NCI-H1048 (cell line): ENCODE measurements at places on chromosomes 1 and 21.

GRCh38 chr1:163399976-163400601 is 78.3 kb downstream of the NUF2 start:
- no peak for DNase-seq

GRCh38 chr1:28036431-28036830 is 52.0 kb downstream of the EYA3 start:
- DNase-seq = no peak

DNA sequence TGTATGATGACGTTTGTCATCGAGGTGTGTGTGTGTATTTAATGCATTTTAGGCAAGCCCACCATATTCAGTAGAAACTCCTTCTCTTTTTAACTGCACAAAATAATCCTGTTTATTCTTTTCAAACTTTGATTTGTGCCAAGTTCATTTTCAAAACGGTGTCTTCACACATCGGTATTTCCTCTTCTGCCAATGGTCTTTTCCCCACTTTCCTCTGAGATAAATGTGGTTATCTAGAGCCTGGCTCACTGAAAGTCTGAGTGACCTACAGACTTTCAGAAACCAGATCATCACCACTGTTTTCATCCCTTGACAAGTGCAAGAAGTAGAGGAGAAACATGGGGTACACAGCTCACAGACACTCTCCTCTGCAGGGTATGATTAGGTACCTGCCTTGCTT is 69.4 kb downstream of the GPATCH2 start:
- no peak for DNase-seq

GRCh38 chr21:38268864-38269575 is 12.2 kb downstream of the KCNJ15 start:
- no peak for DNase-seq

DNA sequence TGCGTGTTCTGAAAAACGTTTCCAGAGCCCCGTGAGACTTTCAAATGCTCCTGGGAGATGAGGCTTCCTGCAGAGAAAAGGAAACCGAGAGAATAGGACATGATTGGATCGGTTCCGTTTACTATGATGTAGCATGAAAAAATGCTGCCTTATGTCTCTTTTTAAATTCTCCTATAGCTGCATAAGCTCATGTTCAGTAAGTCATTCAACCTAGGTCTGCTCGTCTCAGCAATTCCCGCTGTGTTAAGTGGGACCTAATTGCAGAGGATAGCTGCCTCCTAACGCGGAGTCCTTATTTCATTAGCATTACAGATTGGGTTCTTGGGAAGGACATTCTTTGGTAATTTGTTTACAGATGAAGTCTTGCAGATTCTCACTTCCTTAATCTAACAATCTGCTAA is 165.3 kb downstream of the GALNT2 start:
- DNase-seq = no peak

DNA sequence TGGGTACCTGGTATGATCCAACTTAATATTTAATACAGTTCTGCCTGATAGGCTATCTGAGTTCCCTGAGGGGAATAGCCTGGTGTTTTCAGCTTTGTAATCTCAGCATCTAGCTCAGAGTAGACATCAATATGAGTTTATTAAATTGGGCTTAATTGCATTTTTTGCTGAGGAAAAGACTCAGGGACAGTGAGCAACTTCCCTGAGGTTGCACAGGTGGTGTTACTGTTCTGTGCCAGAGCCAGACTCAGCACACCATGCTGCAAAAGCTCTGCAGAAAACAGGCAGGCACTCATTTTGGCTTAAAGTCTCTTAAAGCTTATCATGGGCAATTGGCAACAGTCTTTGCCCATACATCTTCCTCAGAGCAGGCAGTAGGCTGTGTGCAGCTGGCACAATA is 90.5 kb upstream of the JUN start:
- no peak for DNase-seq

DNA sequence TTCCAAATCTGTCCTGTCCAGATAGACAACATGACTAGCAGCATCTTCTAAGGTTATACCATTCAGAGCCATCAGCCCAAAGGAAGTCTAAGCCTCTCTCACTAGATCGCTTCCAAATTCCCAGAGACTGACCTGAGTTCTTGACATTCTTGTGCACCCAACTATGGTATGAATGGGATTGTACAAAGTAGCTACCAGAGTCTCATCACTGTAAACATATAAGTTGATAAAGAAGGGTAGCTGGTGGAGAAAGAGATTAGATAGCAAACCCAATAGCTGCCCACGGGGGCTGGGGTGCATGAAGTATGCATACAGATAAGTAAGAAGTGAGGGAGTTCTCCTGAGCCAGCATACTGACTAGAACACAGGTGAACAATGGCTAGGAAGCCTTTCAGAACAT is 180.0 kb downstream of the PLPP3 start:
- DNase-seq = no peak

DNA sequence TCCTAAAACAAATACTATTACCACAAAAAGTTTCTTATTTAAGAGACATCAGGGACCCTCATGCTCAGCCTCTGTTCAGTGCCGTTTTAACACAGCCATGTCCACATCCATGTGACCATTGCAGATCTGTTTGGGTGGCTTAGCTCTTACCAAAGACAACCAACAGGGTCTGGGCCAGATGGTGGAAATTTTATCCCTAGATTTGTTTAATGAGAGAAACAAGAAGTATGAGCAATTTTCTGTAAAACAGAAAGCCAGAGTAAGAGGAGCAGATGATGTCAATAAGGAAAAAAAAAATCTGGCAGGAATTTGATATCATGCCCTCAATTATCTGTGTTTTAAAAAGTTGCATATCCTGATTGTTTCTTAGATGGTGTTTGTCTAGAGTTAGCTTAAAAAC is 299.9 kb downstream of the TM2D1 start:
- no peak for DNase-seq

DNA sequence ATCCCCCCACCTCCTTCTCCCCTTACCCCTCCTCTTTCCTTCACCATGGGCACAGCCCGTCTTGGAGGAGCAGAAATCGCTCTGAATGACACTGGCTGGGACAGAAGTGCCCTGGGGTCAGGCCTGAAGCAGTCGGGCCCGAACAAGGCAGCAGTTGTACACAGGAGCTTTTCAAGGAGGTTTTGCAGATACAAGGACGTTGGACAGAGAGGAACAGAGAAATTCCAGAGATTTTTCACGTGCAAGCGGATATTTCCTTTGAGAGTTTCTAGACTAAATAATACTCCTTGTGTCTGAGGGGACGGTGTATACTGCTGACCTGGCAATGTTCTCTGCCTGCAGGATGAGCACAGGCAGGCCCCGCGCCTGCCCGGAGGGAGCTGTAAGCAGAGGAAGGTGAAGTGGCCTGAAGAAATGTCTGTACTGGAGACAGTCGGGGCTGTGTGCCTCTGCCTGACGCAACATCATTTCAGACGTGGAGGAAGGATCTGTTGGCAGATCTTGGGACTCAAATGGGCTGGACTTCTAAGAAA is 95.3 kb upstream of the SLC25A33 start:
- DNase-seq = no peak

- no peak for DNase-seq
Observed at GRCh38 chr1:2105781-2106524, 55.7 kb downstream of the PRKCZ start.

- DNase-seq = no peak
Observed at GRCh38 chr1:109929170-109929569, 18.5 kb downstream of the CSF1 start.

DNA sequence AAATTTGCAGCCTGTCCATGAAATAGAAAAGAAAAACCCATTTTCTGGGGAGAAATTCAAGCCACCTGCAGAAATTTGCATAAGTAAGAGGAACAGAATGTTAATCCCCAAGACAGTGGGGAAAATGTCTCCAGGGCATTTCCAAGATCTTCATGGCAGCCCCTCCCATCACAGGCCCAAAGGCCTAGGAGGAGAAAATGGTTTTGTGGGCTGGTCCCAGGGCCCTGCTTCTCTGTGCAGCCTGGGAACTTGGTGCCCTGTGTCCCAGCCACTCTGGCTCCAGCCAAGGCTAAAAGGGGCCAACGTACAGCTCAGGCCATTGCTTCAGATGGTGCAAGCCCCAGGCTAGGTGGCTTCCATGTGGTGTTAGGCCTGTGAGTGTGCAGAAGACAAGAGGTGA is 155.6 kb downstream of the PRDM2 start:
- no peak for DNase-seq

DNA sequence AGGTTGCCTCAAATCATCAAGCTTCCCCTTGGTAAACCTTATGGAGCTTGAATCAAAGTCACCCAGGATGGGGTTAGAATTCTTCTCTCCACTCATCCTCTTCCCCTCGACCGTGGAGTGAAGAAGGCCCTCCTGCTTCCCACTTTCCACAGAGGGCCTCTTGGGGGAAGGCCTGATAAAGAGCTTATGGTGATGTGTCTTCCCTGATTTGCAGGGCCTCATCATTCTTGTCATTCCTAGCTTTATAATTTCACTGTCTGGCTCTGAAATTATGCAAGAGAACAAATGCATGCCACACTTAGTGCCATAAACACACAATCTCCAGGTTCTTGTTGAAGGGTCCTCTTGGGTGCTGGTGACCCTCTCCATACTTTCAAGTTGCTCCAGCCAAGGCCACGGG is 101.2 kb downstream of the HMGB4 start:
- no peak for DNase-seq

GRCh38 chr1:11700601-11701467 is 9.3 kb downstream of the DRAXIN start:
- no peak for DNase-seq

DNA sequence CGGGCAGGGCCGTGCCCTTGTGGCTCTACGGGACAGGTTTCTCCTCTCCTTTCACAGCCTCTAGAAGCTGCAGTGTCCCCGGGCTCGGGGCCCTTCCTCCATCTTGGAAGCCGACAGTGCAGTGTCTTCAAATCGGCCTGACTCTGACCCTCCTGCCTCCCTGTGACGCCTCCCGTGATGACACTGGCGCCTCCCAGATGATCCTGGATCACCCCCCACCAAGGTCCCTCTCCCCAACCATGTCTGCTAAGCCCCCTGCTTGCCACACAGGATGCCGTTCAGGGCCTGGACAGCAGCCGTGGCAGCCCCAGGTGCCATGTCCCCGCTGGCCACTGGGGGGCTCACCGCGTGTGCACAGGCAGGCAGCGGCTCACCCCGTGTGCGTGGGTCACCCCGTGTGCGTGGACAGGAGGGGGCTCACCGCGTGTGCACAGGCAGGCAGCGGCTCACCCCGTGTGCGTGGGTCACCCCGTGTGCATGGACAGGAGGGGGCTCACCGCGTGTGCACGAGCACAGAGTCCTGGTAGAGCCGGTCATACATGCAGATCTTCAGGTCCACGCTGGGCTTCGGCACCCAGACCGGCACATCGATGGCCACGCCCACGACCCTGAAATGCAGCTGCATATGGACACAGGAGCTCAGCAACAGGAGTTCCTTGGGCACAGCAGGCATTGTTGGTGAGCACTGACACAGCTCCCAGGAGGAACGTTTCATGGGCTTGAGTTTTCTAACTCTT is 24.9 kb upstream of the TMEM52 start:
- DNase-seq = peak; percentile 15

DNA sequence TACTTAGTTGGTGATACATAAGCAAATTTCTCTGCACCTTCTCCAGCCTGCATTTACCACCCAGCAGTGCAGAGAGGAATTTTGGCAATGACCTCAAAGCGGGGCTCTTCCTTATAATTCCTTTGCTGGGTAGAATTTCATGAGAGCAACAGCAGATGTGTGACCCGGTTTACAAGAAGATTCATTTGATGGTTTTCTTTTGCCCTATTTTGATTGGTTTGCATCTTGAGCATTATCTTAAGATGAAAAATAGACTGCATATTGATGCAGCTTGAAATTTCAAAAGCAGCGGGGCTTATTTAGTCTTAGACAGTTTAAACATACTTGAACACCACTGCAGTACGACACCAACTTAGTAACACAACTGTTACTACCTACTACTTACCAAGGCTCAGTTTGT is 378.9 kb downstream of the TTLL7 start:
- no peak for DNase-seq

DNA sequence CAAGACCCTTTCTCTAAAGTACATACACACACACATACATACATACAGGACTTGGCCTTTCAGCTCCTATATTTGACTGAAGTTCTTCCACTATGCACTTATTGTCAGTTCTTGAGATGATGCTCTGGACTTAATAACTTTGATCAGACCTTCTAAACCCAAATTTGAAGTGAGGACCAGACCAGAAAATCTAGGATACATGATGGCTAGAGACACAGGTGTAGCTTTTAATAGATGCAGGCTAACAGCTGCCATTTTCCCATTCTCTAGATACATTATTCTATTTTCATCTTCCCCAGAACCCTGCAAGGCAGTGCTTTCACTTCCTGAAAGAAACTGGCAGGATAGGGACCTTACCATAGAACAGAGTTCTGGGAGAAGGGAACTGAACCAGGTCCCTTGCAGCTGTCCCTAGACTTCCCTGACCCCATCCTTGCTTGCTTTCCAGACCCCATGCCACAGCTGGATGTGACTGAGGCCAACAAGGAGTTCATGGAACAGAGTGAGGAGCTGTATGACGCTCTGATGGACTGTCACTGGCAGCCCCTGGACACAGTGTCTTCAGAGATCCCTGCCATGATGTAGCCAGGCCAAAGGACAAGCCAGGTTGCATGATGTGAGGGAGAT is 14.9 kb upstream of the RAB42 start:
- DNase-seq = no peak

DNA sequence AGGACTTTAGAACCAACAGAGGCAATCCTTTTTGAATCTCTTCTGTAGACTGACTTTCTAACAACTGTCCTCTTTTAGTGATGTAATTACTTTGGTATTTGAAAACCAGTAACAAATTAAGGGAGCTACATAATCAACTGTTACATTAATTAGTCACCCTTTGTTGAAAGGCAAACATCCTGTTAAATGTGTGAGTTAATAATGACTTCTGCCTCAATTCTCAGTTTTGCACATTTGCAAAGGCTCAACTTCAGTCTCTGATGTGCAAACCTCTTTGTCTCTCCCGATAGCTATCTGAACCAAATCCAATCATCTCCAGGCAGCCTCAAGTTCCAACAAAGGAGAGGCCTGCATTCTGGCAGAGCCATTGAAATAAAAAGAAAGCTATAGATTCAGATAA is 135.4 kb upstream of the C8B start:
- no peak for DNase-seq

- no peak for DNase-seq
Observed at GRCh38 chr1:220631238-220631815, 58.8 kb upstream of the C1orf115 start.

- DNase-seq = no peak
Observed at GRCh38 chr1:160665330-160666078, 18.7 kb upstream of the SLAMF1 start.

GRCh38 chr1:27864264-27864895 is 8.0 kb upstream of the THEMIS2 start:
- no peak for DNase-seq

GRCh38 chr21:33950431-33951079 is 35.0 kb upstream of the ATP5PO start:
- DNase-seq = no peak

DNA sequence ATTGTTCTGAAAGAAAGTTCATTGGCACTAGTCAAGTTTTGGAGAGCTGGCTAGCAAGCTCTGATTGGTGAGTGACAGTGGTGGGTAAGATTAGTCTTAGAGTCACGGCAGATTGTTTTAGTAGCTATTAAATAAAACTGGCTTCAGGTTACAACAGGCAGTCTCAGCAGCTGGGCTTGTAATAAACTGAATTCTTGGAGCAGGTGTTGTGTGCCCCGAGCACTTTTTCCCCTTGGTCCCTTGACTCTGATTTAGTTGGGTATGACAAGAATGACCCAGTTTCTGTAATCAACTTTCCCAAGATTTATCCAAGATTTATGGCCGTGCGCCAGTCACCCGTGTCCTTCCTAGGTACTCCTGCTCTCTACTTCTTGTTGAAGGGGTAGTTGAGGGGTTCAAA is 40.2 kb downstream of the TBCE start:
- no peak for DNase-seq

GRCh38 chr1:113226148-113226547 is 153.2 kb downstream of the LRIG2 start:
- DNase-seq = no peak

GRCh38 chr1:117368116-117369108 is 1.2 kb downstream of the MAN1A2 start:
- no peak for DNase-seq
